ENCODE measurements at places on chromosomes 3 and 15.

DNA sequence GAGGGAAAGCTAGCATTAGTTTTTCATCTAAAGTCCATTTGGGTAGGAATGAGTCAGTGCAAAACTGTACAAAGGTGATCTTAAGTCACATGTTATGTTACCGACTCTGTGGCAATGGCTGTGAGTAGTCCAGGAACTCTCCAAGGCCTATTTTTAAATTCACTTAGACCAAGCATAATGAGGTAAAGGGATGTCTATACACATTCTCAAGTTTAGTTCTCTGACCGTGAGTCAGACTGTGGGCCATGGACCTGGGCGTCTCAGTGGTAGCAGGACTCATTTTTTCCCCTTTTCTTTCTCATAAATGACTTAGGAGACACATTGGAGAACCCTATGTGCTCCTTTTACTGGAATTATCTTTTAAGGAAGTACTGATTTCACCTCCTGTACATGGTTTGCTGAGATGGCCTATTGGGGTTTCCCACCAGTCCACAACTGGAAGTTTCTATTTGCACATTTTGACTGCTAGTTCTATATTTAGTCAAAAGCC, 488.7 kb upstream of the TPRG1 start:
- no peak for DNase-seq

DNA sequence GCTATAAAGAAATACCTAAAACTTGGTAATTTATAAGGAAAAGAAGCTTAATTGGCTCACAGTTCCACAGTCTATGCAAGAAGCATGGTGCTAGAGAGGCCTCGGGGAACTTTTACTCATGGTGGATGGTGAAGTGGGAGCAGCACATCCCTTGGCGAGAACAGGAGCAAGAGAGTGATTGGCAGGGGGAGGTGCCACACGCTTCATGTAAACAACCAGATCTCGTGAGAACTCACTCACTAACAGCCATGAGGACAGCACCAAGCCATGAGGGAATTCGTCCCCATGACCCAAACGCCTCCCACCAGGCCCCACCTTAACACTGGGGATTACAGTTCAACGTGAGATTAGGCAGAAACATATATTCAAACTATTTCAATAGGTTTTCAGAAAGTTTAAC, 28.0 kb downstream of the GABRB3 start:
- DNase-seq: no peak

GRCh38 chr3:45498532-45498931, 96.0 kb upstream of the LIMD1 start:
- DNase-seq: no peak

DNA sequence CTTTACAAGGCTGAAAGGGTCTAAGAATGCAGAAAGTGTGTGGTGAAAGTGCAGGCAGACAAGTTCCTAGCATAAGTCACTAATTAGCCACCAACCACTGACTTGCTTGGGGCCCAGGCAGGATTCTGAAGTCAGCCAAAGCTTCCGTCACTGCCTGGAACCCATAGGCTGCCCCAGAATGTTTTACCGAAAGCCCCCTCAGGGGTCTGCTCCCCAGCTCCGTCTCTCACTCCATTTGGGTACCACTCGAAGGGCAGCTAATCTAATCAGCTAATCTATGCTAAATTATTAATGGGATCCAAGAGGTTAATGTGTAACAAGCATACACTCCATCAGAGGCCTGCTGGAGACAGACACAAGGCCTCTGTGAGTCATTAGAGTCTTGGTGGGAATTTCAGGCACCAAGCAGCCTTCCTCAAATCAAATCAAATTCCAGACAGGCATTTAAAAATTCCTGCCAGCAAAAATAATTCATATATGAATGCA, 13.2 kb downstream of the ADAMTS9 start:
- no peak for DNase-seq

- DNase-seq: no peak
These were observed 44.5 kb downstream of the CTDSPL start for GRCh38 chr3:37905987-37906674.

- no peak for DNase-seq
These were observed 82.8 kb downstream of the DUT start for GRCh38 chr15:48414015-48414414.
